ENCODE measurements at places on chromosomes 16 and 17.

- peak; percentile 44 for DNase-seq
Observed at GRCh38 chr17:48497103-48497502, 33.7 kb downstream of the HOXB1 start.

DNA sequence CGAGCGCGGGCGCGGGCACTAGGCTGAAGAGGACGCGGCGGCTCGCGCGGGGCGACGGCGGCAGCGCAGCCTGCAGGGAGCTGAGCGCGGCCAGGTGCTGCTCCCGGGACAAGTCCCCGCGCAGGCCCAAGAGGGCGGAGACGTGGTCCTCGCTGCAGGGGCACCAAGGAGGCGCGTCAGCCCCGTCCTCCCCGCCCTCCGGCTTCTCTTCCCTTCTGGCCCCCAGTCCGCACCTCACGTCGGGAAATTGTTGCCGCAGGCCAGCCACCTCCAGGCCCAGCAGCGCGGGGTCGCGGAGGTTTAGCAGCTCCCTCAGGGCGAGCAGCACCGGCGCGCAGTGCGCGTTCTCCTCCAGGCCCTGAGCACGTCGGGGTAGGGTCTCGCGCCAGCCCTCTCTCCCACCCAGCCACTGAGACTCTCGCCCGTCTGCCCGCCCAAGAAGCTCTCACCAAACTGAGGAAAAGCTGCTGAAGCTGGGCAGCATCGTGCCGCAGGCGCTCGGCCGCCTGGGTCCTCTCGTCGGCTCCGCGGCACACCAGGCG, 761 bp upstream of the MATCAP1 start:
- DNase-seq = no peak

GRCh38 chr16:89434490-89434889, 55.9 kb downstream of the ANKRD11 start:
- no peak for DNase-seq

GRCh38 chr16:68244481-68244902, 681 bp upstream of the PLA2G15 start:
- no peak for DNase-seq
